ENCODE measurements at places on chromosomes 16 and 17.

GRCh38 chr16:57512296-57513001, 23.9 kb downstream of the CCDC102A start:
- DNase-seq = no peak

DNA sequence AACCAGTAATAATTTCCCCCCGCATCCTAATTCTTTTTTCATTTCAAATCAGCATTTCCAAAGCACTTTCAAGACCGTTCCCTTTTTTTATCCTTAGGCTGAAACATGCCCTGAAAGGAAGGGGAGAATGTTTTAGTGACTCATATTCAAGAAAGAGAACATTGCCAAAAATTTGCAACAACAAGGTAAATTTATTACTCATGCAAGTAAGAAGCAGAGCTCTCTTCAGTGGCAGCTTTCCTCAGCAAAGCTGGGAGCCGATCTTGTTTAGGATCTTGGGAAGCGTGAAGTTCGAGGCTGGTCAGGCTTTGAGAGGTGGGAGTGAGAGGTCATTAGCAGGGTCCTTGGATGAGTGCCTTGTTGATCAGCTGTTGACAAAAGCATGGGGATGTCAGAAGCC, 129.5 kb downstream of the PRKCA start:
- no peak for DNase-seq

DNA sequence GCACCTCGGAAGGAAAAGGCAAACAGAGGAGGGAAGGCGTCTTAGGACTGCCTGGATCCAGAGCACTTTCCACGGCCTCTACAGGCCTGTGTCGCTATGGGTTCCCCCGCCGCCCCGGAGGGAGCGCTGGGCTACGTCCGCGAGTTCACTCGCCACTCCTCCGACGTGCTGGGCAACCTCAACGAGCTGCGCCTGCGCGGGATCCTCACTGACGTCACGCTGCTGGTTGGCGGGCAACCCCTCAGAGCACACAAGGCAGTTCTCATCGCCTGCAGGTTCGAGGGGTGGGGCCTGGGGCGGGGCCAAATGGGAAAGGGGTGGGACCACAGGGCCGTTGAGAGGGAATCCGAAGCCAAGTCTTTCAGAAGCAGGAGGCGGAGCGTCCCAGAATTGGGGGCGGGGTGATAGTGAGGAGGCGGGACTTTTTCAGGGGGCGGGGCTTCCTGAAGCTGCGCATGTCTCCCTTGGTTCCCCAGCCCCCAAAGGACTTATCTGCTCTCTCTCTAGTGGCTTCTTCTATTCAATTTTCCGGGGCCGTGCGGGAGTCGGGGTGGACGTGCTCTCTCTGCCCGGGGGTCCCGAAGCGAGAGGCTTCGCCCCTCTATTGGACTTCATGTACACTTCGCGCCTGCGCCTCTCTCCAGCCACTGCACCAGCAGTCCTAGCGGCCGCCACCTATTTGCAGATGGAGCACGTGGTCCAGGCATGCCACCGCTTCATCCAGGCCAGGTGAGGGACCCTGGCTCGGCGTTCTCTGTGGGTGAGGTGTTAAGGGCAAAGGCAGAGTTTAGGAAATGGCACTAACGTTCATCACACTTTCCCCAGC, 939 bp downstream of the BCL6B start:
- DNase-seq = no peak

DNA sequence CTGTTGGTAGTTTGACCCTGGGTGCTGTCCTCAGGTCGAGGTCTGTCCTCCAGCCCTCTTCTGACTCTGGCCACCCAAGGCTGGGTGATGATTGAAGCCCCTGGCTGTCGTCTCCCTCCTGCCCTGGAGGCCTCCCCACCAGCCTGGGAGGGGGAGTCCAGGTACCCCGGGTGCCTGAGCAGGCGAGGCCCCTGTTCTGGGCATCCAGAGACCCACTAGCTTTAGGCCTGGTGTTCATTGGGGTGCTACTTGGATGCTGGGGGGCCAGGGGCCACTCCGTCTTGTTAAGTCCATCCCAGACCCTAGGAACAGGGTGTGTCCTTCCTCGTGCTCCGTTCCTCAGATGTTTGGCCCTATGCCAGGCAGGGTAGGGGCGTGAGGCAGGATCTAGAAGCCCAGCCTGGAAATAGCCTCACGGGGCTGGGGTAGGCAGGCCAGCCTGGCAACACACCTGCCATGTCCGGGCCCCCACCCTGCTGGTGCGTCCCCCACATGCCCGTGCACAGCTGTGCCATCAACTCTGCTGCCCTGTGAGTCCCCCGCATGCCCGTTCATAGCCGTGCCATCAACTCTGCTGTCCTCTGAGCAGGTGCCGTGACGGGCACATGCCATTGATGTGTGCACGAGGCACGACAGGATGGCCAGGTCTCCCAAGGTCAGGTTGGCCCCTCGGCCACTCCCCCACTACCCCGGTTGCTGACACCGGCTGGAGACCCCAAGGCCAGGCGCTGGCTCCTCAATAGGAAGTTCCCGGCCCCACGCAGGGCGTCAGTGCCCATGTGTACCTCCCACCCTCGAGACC, 36.9 kb downstream of the GINS2 start:
- DNase-seq = no peak

DNA sequence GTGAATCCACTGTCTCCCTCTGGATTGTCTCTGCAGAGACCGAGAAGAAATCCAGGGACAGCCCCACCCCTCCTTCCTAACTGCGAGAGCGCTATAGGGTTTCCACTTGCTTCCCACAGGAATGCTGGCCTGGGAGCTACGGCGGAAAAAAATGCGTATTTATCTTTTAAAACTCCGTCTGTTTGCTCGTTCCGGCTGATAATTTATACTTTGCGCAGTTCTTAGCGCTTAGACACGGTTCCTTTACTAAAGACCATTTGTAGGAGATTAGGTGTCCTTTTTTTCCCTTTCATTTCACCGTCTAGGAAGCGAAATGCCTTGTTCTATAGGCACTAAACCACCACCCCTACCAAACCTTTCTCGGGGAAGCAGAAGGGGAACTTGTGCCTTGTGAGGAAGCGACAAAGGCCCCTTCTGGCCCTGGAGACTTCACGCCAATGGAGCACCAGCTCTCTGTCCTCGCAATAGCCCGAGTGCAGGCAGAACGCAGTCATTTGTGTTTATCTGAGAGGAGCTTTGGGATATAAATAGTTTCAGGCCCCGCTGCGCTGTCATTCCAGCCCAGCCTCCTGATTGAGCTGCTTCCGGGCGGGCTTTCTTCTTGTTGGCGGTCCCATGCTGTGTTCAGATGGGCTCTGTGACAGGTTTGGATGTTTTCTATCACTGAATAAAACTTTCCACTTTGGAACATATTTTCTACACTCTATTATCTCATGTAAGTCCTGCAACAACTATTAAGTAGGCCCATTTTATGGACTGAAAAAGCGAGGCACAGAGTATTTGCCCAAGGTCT, 791 bp upstream of the SUPT4H1 start:
- no peak for DNase-seq

Measured in HepG2 (cell line).